ENCODE measurements at places on chromosomes 7 and 10. TPM values are rescaled to one million over a fixed set of nuclear protein-coding genes. Genes with fewer than 3 reads are reported as not detected.
A peak's percentile ranks its signal among the peaks of the same experiment; 100 is the strongest.

The TAS2R4 gene
- 1.4 TPM for total RNA-seq

The NME8 gene
- total RNA-seq = not detected

The OLAH gene
- total RNA-seq = 0.45 TPM

The PLCE1 gene
- not detected for total RNA-seq

The ATRNL1 gene
- not detected for total RNA-seq

The ADRA2A gene
- total RNA-seq = not detected

The GIMAP2 gene
- total RNA-seq = 139 TPM

The LEP gene
- not detected for total RNA-seq

- no peaks in the 10 kb centered on the region for H3K4me1 ChIP-seq
- no peaks in the 10 kb centered on the region for H3K27me3 ChIP-seq
- no peak overlapping the region for H3K4me3 ChIP-seq
- H3K36me3 ChIP-seq = no peaks in the 10 kb centered on the region
- no peak overlapping the region for H3K27ac ChIP-seq
Measured at GRCh38 chr7:82841828-82842227, 320.9 kb downstream of the PCLO start.

- peaks cover 7% of the 10 kb centered on the region for H3K27me3 ChIP-seq
- H3K27ac ChIP-seq = no peak overlapping the region
- no peak overlapping the region for H3K4me3 ChIP-seq
- no peaks in the 10 kb centered on the region for H3K36me3 ChIP-seq
- DNase-seq = no peak
Measured at GRCh38 chr10:70778267-70778924, 6.8 kb downstream of the TBATA start.

GRCh38 chr7:28903730-28904577 lies 54.2 kb downstream of the TRIL start:
- H3K27me3 ChIP-seq = peaks cover 12% of the 10 kb centered on the region
- H3K4me3 ChIP-seq = no peak overlapping the region
- H3K27ac ChIP-seq = no peak overlapping the region
- no peak for DNase-seq

DNA sequence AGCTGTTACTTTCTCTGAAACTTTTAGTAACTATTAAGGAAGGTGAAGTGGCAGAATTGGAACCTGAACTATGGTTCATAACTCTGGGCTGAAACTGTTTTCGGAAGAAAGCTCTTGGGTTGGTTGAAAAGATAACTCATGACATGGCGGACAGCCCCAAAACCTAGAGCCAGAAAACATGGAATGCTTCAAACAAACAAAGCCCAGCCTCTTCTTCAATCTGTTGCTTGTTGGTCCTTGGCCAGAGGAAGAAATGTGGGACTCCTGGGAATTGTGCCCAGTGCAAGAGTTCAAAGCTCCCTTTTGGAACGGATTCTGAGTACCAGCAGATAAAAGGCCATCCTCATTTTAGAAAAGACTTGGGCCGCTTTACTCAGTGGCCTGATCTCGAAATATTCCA lies 52.9 kb upstream of the CACNB2 start:
- no peaks in the 10 kb centered on the region for H3K36me3 ChIP-seq
- no peaks in the 10 kb centered on the region for H3K4me1 ChIP-seq

DNA sequence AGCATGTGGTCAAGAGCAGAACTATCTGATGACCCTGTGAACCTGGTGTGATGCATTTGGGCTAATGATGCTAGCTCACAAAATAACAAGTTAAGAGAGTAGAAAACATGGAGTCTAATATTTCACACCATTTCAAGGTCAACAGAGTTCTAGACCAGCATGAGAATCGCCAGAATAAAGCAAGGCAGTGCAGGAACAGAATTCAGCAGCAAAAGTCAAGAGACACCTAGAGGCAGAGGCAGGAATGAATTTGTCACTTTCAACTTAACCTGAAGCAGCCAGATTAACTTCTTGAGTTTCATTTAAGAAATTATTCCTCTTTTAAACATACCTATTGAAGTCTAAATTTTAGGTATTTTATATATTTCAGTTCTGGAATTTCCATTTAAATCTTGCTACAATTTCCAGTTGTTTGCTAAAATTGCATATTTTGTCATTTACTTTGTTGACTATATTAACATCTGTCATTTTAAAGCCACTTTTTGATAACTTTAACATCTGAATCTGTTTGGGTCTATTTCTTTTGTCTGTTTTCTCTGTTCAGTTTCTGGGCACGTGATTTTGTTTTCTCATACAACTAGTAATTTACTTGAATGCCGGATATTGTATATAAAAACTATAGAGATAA lies 44.2 kb upstream of the PRSS58 start:
- peak overlapping the region; percentile 3 for H3K4me3 ChIP-seq
- peaks cover 16% of the 10 kb centered on the region for H3K4me1 ChIP-seq
- H3K27me3 ChIP-seq = peaks cover 24% of the 10 kb centered on the region
- no peak for DNase-seq

DNA sequence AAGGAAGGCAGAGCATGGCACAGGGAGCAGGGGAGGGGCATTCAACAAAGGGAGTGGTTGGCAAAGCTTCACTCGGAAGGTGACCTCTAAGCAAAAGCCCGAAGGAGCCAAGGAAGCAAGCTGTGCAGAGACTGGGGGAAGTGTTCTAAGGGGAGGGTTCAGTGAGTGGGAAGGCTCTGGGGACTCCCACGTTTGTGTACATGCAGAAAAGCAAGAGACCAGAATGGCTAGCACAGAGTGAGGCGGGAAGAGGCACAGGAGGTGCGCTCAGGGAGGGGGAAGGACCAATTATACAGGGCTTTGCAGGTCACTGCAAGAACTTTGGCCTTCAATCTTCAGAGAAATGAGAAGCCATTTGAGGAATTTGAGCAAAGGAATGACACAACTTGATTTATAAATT lies 7.4 kb downstream of the ARHGAP21 start:
- DNase-seq = no peak
- H3K36me3 ChIP-seq = peaks cover 9% of the 10 kb centered on the region
- H3K4me1 ChIP-seq = peaks cover 14% of the 10 kb centered on the region
- H3K27ac ChIP-seq = no peak overlapping the region

DNA sequence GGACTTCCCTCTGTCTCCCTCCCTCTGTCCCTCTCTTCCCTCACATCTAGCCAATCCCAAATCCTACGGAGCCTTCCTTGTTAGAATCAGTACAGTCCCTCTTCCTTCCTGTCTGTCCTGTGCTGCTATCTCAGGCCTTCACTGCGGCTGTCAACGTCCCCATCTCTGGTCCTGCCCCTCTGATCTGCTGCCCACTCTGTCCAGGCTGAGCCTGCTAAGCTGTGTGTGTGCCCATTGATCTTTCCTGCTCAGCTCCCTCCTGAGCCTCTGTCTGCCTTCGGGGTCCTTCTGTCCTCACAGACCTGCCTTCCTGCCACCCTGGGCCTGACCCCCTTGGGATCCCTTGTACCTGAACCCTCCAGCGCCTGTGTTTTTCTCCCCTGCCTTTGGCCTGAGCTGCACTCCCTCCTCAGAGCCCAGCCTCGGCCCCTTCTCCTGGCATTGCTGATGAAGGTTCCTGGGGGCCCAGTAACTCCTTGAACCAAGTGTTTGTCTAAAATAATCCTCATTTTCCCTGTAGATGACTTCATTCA lies 182.1 kb upstream of the SHH start:
- peaks cover 9% of the 10 kb centered on the region for H3K36me3 ChIP-seq
- H3K4me3 ChIP-seq = peak overlapping the region; percentile 64
- peak overlapping the region; percentile 87 for H3K27ac ChIP-seq
- DNase-seq = no peak
- H3K27me3 ChIP-seq = peaks cover 3% of the 10 kb centered on the region
- H3K4me1 ChIP-seq = peaks cover 40% of the 10 kb centered on the region

DNA sequence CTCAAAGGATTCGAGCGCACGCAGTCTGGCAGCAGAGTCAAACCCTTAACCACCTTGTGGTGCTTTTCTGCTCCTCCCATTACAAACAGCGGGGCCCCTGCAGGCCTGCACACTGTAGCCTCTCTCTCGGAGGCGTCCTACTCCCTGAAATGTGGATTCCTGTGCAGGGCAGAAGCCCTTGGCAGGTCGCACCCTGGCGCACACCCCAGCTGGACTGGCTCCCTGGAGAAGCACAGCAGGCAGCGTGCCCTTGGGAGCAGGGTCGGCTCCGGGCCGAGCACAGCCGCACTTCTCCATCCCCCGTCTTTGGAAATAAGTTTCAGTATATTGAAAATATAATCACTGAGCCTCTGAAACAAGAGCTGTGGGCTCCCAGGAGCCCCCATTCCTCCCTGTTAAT lies 144.1 kb downstream of the C10orf105 start:
- no peak overlapping the region for H3K27ac ChIP-seq
- DNase-seq = no peak
- H3K4me1 ChIP-seq = peaks cover 6% of the 10 kb centered on the region
- no peaks in the 10 kb centered on the region for H3K36me3 ChIP-seq
- H3K4me3 ChIP-seq = no peak overlapping the region
- peaks cover 2% of the 10 kb centered on the region for H3K27me3 ChIP-seq

- no peak overlapping the region for H3K27ac ChIP-seq
- no peak for DNase-seq
Measured at GRCh38 chr7:134787720-134788119, 8.3 kb downstream of the CALD1 start.

DNA sequence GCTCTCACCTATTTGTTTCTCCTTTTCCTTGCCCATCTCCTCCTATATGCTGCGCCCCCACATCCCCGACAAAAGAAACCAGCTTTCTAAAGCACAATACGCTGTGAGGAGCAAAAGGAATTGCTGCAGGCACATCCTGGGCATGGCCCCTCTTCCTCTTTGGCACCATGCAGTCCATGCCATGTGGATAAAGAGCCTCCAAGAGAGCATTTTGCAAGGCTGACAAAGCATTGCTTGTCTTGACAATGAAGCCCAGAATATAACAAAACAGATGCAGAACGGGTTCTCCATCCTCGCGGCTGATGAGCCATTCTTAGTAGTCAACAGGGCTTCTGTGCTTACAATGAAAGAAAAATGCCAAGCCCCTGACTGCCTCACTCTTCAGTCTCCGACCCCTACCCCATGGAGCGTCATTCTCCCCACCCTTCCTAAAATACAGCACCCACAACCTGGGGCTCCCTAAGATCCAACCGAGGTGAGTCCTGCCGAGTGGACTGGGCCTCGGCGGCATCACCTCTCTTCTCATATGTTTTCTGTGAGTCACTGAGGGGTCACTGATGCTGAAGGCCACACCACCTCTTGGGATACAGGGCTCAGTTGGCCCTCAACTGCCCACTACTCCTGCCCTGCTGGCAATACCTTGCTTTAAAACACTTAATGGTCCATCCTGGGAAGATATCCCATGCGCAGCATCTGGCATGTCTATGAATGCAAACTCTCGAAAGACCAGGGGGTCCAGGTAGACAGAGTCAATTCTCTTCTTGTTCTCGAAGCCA lies 47.5 kb downstream of the GSDME start:
- no peak overlapping the region for H3K4me3 ChIP-seq
- DNase-seq = no peak
- peaks cover 4% of the 10 kb centered on the region for H3K27me3 ChIP-seq

DNA sequence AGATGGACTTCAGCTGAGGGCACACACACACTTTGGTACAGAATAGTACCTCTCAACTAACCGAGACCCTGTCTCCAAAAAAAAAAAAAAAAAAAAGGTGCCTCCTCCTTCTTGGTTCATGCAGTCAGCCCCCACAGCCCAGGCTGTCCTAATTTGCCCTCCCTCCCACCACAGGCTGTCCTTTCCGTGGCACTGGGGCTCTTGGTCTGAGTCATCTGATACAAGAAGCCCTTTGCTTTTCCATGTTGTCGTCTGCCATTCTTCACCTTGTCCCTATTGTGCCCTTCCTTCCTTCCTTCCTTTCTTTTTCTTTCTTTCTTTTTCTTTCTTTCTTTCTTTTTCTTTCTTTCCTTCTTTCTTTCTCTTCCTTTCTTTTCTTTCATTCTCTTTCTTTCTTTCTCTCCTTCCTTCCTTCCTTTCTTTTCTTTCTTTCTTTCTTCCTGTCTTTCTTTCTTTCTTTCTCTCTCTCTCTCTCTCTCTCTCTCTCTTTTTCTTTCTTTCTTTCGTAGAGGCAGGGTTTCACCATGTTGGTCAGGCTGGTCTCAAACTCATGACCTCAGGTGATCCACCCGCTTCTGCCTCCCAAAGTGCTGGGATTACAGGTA lies 96.0 kb upstream of the IKZF1 start:
- no peaks in the 10 kb centered on the region for H3K27me3 ChIP-seq
- peak overlapping the region; percentile 81 for H3K4me3 ChIP-seq
- peaks cover 93% of the 10 kb centered on the region for H3K4me1 ChIP-seq
- no peak for DNase-seq
- peaks cover 2% of the 10 kb centered on the region for H3K36me3 ChIP-seq

DNA sequence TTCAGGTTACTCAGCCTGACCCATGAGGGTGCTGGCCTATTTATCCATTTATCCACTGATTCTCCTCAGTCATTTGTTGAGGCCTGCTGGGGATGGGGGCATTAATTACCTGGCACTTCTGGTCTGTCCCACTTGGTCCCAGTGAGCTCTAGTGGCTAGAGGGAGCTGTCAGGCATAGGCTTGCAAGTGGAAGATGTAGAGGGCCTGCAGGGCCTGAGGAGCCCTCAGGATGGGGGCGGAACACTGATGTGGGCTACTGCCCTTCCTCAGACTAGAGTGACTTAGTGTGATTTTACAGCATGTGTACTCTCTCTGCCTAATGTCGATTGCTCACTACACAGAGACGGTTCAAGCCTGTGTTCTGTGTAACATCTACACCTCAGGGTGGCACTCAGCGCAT lies 45.3 kb downstream of the TMEM178B start:
- no peak overlapping the region for H3K4me3 ChIP-seq
- no peaks in the 10 kb centered on the region for H3K4me1 ChIP-seq
- no peak for DNase-seq
- no peaks in the 10 kb centered on the region for H3K36me3 ChIP-seq

GRCh38 chr7:90007001-90007654 lies 147.1 kb upstream of the STEAP1 start:
- no peak overlapping the region for H3K27ac ChIP-seq
- no peak for DNase-seq
- no peaks in the 10 kb centered on the region for H3K27me3 ChIP-seq
- H3K36me3 ChIP-seq = no peaks in the 10 kb centered on the region
- no peaks in the 10 kb centered on the region for H3K4me1 ChIP-seq
- no peak overlapping the region for H3K4me3 ChIP-seq

- no peaks in the 10 kb centered on the region for H3K36me3 ChIP-seq
- H3K4me3 ChIP-seq = no peak overlapping the region
- no peaks in the 10 kb centered on the region for H3K4me1 ChIP-seq
- no peak overlapping the region for H3K27ac ChIP-seq
- H3K27me3 ChIP-seq = peaks cover 10% of the 10 kb centered on the region
Measured at GRCh38 chr10:12887780-12888179, 113.7 kb downstream of the CCDC3 start.

- no peak for DNase-seq
- H3K27ac ChIP-seq = peak overlapping the region; percentile 95
- H3K27me3 ChIP-seq = no peaks in the 10 kb centered on the region
- H3K36me3 ChIP-seq = peaks cover 28% of the 10 kb centered on the region
- H3K4me3 ChIP-seq = peak overlapping the region; percentile 86
- H3K4me1 ChIP-seq = peaks cover 41% of the 10 kb centered on the region
Measured at GRCh38 chr7:87877366-87878040, 1.2 kb downstream of the DBF4 start.

- H3K4me3 ChIP-seq = no peak overlapping the region
- peaks cover 7% of the 10 kb centered on the region for H3K4me1 ChIP-seq
- no peak for DNase-seq
- H3K27ac ChIP-seq = no peak overlapping the region
- peaks cover 2% of the 10 kb centered on the region for H3K36me3 ChIP-seq
Measured at GRCh38 chr10:50387007-50387731, 135.9 kb upstream of the ASAH2 start.
